Activated CD8-positive, alpha-beta T cell treated with anti-CD3 and anti-CD28 coated beads, Interleukin-2, amount 10 ng/mL, durations not matched to agents 7 days and 5 days (primary cell): ENCODE measurements at places on chromosomes 5 and 9. TPM values are rescaled to one million over a fixed set of nuclear protein-coding genes. Genes with fewer than 3 reads are reported as not detected.

PCSK5 gene
- total RNA-seq, result 3.7 TPM

OR2K2 gene
- not detected for total RNA-seq

RAD1 gene
- total RNA-seq, result 29.7 TPM

SLCO6A1 gene
- not detected for total RNA-seq

DNA sequence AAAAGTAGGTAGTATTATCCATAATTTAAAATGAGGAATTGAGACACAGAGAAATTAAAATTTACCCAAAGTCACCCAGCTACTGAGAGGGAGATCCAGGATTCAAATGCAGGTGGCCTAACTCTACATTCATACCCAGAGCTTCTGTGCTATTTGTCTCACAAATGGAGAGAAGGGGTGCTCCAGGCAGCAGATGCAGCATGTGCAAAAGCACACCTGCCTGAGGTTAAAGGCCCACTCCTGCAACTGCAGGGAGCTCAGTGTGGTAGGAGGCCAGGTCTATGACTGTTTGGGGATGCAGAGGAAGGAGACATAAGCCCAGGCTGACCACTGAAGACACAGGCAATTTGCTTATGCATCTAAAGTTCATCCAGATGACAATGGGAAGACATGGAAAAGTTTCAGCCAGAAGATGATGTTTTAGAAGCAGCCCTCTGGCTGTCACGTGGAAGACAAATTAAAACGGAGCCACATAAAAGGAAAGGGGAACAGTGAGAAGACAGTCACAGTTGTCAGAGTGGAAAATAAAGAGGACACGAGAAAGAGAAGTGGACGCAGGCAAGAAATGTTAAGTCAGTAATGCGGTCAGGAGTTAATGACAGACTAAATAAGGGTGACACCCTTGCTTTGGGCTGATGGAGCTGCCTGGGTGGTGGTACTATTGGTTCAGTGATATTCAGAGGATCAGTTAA lies 214.7 kb downstream of the EBF1 start:
- no peaks in the 10 kb centered on the region for H3K4me1 ChIP-seq
- no peak overlapping the region for H3K27ac ChIP-seq
- H3K4me3 ChIP-seq, result no peak overlapping the region
- no peak for DNase-seq

- peaks cover 55% of the 10 kb centered on the region for H3K27me3 ChIP-seq
- no peak for DNase-seq
- H3K4me3 ChIP-seq, result peak overlapping the region; percentile 66
- no peaks in the 10 kb centered on the region for H3K36me3 ChIP-seq
- peaks cover 7% of the 10 kb centered on the region for H3K4me1 ChIP-seq
- no peak overlapping the region for H3K27ac ChIP-seq
These were observed 6.3 kb upstream of the IFNA8 start for GRCh38 chr9:21402386-21403251.

DNA sequence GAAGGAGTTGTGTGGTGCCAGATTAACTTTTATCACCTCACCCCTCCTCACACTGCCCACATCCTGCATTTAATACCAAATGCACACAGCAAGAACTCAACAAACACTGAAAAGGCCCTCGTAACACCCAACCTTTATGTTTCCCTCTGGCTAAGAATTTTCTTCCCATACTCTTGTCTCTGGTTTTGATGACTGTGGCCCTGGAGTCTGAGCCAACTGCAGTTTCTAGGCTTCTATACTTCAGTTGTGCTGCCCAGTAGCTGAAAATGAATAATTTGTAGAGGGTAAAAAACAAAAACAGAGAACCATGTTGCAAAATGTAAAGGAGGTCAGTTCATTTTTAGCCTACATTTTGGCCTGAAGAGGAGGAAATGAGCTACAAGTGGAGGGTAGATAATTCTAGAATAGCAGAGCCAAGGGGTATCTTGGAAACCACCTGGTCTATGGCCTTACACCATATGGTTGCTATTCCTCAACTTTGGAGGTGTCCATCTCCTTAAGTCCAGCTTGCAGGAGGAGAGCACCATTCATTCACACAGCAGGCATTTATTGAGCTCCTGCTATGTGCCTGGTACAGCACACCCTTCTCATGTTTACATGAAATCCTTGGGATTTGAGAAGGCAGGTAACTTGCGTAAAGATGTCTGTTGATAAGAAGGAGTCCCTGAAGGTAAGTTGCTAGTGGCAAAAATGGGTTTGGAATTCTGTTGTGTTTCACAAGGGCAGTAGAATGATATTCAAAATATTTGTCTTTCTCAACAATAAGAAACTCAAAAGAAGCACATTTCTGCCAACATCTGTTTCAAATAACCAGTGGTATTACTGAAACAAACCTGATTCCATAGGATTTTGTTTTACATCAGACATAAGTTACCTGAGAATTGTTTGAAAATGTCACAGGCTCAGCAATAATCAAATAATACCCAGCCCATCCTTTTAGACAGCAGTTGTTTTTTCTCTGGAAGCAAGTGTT lies 83.8 kb upstream of the TNFAIP8 start:
- peak overlapping the region; percentile 75 for H3K4me3 ChIP-seq
- H3K27ac ChIP-seq, result peak overlapping the region; percentile 87
- no peaks in the 10 kb centered on the region for H3K27me3 ChIP-seq

DNA sequence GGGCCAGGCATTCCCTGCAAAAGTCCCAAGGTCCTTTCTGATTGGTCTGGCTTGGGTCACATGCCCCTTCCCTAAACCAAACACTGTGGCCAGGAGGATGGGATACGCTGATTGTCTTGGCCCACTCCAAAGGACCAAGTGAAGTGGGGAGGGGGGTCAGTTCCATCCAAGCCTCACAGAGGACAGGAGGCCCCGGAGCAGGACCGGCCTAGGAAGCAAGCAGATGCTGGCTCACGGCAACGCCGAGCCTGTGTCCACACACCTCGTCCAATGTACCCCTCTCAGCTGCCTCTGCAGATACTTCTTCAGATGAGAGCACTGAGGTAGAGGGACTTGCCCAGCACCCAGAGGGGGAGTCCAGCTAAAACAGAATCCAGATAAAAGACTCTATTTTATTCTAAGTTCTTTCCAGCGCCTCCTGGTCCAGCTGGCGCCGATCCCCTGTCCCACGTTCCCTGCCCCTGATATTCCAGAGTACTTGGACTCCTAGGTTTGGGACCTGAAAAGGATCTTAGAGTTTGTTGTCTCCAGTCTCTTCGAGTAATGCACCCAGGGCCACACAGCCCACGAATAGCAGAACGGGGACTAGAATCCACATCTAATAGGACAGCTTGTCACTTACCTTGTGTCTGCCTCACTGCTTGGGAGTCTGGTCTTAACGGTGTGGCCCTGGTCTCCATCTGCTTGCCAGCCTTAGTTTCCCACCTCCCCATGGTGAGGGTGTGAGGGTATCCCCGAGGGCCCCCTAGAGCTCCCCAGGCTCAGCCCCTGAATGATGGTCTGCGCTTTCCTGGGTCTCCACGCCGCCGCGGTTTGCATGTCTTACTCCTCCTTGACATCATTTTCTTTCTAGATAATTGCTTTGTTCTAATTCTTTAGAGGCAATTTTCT lies 72.4 kb upstream of the UNC5A start:
- H3K4me3 ChIP-seq, result no peak overlapping the region
- no peaks in the 10 kb centered on the region for H3K4me1 ChIP-seq
- no peaks in the 10 kb centered on the region for H3K36me3 ChIP-seq
- H3K27ac ChIP-seq, result no peak overlapping the region
- no peak for DNase-seq

DNA sequence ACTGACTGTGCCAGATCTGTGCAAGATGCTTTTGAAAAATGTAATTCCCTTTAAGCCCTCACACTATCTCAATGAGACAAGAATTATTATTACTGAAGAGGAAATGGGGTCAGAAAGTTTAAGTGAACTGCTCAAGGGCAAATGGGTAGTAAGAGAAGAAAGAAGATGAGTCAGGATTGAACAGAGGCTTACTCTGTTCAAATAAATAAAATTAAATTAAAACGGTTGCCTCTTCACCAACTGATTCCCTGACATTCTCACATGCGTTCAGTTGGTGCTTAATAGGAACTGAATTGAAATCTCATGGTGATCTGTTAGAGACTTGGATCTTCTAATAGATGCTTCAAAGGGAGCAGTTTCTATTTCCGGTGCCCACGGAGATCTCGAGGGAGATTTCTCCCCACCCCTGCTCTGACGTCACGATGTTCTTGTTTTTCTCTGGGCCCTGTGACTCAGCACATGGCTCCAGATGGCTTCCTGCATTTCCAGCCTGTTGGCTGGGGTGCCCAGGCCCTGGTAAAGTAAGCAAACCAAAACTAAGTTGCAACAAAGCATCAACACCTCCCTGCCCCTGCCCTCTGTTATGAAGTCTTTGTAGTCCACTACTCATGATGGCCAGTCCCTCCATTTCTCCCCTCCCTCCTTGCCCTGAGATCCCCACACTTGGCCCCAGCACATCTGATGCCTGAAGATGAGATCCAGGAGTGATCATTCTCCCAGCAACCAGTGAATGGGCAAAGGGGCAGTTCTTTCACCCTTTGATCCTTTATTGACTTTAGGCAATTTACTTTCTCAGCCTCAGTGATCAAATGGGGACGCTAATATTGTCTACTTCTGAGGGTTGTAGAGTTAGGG lies 106.1 kb upstream of the CPEB4 start:
- peaks cover 3% of the 10 kb centered on the region for H3K36me3 ChIP-seq
- H3K27ac ChIP-seq, result peak overlapping the region; percentile 85
- peaks cover 23% of the 10 kb centered on the region for H3K4me1 ChIP-seq
- H3K4me3 ChIP-seq, result no peak overlapping the region
- DNase-seq, result peak; percentile 58

DNA sequence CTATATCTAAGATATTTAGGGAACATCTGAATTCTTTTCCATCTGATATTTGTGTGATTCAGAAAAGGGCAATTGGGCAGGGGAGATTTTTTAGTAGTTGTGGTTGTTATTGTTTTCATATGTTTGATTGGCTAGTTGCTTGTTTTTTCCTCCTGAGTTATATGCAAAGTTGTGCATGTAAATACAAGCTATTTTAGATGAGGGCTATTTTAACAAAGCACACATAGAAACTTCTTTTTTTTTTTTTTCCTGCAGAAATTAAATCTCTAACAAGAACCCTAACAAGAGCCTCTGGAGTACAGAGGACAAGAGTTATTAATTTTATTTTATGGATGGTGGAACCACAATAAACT lies 559.1 kb downstream of the CETN3 start:
- H3K27me3 ChIP-seq, result no peaks in the 10 kb centered on the region
- H3K27ac ChIP-seq, result no peak overlapping the region
- no peaks in the 10 kb centered on the region for H3K4me1 ChIP-seq
- H3K36me3 ChIP-seq, result no peaks in the 10 kb centered on the region
- no peak for DNase-seq

DNA sequence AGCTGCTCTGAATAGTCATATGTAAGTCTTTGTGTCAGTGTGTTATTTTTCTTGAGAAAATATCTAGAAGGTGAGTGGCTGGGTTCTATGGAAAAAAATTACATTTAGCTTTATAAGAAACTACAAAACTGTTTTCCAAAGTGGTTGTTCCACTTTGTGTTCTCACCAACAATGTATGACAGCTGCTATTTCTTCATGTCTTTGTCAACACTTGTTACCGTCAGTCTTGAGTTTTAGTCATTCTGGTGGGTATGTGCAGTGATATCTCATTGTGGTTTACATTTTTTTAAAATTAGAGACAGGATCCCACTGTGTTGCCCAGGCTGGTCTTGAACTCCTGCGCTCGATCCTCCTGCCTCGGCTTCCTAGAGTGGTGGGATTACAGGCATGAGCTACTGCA lies 246.4 kb downstream of the PJA2 start:
- no peak overlapping the region for H3K4me3 ChIP-seq
- H3K36me3 ChIP-seq, result no peaks in the 10 kb centered on the region
- H3K27me3 ChIP-seq, result no peaks in the 10 kb centered on the region

DNA sequence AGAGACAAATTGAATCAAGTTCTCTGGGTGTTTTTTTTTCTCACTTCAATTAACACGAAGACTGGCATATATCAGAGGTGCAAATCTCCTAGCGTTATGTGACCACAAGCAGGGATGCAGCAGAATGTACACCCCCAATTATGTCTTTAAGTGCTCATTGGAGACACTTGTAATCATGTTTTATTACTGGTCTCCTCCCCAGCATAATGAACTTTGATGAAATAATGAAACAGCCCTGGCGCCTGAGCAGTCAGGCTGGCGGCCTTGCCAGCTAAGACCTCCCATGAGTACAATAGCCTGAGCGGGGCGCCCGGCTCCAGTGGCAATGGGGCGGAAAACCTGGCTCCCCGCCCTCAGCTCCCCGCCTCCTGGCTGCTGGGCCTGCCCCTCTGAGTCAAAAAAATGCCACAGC lies 209.4 kb upstream of the MSX2 start:
- H3K27ac ChIP-seq, result no peak overlapping the region
- no peak overlapping the region for H3K4me3 ChIP-seq
- peaks cover 2% of the 10 kb centered on the region for H3K27me3 ChIP-seq
- no peaks in the 10 kb centered on the region for H3K4me1 ChIP-seq
- H3K36me3 ChIP-seq, result no peaks in the 10 kb centered on the region
- no peak for DNase-seq

GRCh38 chr5:142597546-142598337 lies 88.1 kb downstream of the FGF1 start:
- H3K36me3 ChIP-seq, result no peaks in the 10 kb centered on the region
- H3K27me3 ChIP-seq, result peaks cover 34% of the 10 kb centered on the region
- no peak overlapping the region for H3K4me3 ChIP-seq
- DNase-seq, result no peak
- H3K4me1 ChIP-seq, result no peaks in the 10 kb centered on the region
- no peak overlapping the region for H3K27ac ChIP-seq

GRCh38 chr9:109311731-109312130 lies 9.1 kb downstream of the EPB41L4B start:
- H3K36me3 ChIP-seq, result no peaks in the 10 kb centered on the region
- H3K4me3 ChIP-seq, result no peak overlapping the region
- peaks cover 31% of the 10 kb centered on the region for H3K27me3 ChIP-seq
- no peak for DNase-seq
- H3K27ac ChIP-seq, result no peak overlapping the region

DNA sequence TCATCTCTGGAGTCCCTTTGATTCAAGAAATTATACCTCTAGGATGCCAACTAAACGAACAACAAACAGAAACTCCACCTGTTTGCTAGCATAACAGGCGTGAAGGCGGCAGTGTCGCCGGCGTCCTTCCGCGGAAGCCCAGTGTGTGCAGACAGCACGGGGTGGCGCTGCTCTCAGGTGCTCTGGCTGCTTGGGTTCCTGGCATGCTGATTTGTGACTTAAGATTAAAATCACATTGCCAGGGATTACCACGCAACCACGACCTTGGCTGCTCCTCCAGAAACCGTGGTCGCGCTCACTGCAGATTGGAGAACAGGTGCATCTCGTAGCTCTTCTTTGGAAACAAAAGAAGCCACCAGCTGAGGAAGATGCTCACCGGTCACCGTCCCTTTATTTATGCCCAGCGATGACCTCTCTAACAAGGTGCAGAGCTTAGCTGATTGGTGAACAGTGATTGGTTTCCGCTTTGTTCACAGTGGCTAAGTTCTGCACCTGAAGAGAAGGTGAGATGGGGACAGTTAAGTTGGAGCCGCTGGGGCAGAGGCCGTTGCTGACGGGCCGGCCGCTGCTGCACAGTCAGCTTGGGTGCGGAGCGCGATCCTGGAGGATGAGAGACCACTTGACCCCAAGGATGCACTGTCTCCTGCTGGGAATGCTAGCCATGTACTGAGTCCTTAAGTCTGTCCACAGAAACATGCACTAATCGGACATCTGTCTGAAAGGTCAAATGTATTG lies 232.3 kb downstream of the FANCC start:
- H3K27ac ChIP-seq, result no peak overlapping the region
- DNase-seq, result no peak
- no peak overlapping the region for H3K4me3 ChIP-seq
- H3K4me1 ChIP-seq, result no peaks in the 10 kb centered on the region

GRCh38 chr5:157510682-157511081 lies 50.7 kb downstream of the NIPAL4 start:
- H3K27me3 ChIP-seq, result no peaks in the 10 kb centered on the region
- peaks cover 82% of the 10 kb centered on the region for H3K36me3 ChIP-seq
- no peak overlapping the region for H3K27ac ChIP-seq

- no peak overlapping the region for H3K27ac ChIP-seq
- no peaks in the 10 kb centered on the region for H3K36me3 ChIP-seq
- peaks cover 11% of the 10 kb centered on the region for H3K27me3 ChIP-seq
- H3K4me3 ChIP-seq, result no peak overlapping the region
- DNase-seq, result peak; percentile 63
These were observed 36.4 kb downstream of the GLT6D1 start for GRCh38 chr9:135602789-135603481.
